ENCODE measurements at places on chromosomes 6 and 20.

DNA sequence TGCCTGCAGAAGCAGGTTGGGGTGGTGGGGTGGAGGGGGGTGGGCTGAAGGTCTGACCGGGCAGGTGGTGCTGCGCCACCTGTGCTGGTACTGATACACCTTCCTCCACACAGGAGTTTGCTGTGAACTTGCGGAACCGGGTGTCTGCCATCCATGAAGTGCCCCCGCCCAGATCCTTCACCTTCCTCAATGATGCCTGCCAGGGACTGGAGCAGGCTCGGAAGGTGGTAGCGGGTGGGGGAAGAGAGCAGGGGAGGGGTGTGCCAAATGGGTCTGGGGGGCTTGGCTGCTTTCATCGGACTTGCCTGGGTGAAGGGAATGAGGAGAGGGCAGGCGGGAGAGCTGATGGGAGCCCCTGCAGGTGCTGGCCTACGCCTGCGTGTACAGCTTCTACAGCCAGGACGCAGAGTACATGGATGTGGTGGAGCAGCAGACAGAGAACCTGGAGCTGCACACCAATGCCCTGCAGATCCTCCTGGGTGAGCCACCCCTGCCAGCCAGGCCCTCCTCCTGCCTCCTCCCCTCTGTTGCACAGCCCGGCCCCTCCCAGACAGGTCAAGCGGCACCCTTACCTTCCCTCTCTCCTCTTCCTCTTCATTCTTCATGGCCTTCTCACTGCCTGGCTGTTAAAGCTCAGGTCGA, 6.7 kb downstream of the DNPH1 start:
- DNase-seq = no peak

GRCh38 chr6:135105710-135106109, 51.1 kb upstream of the HBS1L start:
- no peak for DNase-seq

DNA sequence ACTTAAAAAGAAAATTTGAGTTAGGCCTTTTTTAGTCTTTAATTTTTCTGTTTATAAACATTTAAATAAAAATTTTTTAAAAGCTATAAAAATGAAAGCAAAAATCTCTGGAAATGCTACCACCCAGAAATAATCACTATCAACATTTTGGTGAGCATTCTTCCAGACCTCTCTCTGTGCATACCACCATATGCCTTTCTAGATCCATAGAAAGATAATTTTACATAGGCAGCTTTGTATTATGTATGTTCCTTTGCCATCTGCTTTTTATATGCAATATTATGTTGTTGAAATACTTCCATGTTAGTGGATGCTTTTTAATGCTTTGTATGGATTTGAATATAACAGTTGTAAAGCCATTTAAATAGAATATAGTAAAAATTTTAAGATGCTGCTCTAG, 496.7 kb upstream of the HTR1E start:
- DNase-seq = no peak

- no peak for DNase-seq
Measured at GRCh38 chr6:69953491-69953890, 87.1 kb downstream of the COL19A1 start.

DNA sequence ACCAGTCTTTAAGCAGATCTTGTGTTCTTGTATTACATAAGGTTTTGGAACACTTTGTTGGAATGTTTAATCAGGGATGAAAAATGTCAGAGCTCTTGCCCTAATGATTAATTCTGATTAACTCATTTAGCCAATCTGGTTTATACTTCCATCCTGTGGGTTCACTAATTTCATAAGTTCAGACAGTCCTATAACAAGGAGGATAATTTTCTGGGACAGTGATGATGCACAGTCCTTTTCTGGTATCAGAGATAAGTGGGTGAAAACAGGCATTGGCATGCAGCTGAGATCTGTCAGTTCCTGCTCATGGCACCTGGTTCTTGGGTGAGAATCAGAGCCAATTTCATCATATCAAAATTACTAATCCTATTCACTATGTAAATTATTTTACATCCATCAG, 125.0 kb upstream of the LAMA2 start:
- DNase-seq = no peak

DNA sequence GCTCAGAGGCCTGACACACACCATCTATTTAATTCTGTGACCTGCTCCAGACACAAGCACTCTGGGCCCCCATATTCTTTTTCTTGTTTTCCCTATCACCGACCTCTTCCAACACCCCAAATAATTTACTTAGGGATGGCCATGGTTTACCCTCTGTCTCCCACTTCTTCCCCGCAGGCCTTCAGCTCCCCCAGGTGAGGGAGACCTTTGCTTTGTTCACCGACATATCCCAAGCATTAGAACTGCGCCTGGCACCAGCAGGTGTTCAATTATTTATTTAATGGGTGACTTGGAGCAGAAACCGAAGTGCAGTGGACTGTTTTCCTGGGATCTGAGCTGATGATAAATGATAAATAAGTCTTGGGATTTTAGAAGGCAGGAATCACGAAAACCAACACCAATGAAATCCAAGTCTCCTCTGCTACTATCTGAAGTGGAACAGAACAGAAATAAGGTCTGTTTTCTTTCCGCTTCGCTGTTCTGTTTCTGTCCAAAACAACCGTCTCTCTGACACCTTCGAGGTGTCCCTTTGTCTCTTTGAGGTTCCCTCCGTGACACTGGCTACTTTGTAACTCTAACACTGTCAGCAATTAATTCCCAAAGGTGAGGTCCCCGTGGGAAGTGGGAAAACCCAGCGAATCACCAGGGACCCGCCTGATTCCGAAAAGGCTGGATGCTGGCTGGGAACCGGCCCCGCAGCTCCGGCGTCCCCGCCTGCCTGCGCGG, 1.1 kb upstream of the RIN2 start:
- no peak for DNase-seq

GRCh38 chr6:13336553-13336952, 8.2 kb upstream of the TBC1D7 start:
- DNase-seq = peak; percentile 77

- DNase-seq = no peak
Measured at GRCh38 chr6:75147512-75147911, 58.3 kb downstream of the COL12A1 start.

- DNase-seq = no peak
Measured at GRCh38 chr20:14888134-14888533, 550.7 kb upstream of the FLRT3 start.

GRCh38 chr20:46990596-46991104, 96.0 kb downstream of the EYA2 start:
- DNase-seq = no peak

DNA sequence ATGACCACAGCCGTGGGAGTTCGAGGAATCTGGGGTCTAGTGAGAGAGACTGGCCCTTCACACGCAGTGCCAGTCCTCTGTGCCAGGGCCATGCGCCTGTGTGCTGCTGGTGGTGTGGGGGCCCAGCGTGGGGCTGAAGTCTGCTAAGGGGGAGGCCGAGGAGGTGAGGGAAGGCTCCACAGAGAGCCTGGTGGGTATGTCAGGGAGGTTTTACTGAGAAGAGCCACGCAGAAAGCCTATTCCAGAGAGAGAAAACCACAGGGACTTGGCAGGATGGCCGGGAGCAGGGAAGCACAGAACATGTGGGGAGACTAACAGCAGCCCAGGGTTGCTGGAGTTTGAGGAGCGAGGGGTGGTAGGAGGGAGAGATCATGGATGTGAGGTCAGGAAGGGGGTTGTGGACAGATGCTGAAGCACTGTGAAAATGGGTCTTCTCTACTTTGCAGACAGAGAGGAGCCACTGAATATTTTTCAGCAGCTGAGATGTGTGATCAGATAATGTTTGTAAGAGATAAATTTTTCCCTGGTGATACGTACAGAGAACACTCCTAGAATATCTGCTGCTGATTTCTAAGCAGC, 35.3 kb downstream of the DUSP22 start:
- DNase-seq = no peak

DNA sequence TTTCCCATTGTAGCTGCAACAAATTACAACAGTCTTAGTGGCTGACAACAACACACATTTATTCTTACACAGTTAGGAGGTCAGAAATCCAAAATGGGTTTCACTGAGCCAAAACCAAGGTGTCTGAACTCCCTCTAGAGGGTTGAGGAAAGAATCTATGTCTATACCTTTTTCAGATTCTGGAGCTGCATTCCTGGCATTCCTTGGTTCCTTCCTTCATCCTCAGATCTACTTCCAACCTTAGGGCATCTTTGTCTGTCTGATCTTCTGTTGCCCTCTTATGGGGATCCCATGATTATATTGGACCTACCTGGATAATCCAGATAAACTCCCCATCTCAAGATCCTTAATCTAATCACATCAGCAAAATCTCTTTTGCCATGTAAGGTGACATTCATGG, 540.9 kb upstream of the MAP3K7 start:
- DNase-seq = no peak

GRCh38 chr6:138563650-138564049, 64.4 kb upstream of the NHSL1 start:
- DNase-seq = no peak

DNA sequence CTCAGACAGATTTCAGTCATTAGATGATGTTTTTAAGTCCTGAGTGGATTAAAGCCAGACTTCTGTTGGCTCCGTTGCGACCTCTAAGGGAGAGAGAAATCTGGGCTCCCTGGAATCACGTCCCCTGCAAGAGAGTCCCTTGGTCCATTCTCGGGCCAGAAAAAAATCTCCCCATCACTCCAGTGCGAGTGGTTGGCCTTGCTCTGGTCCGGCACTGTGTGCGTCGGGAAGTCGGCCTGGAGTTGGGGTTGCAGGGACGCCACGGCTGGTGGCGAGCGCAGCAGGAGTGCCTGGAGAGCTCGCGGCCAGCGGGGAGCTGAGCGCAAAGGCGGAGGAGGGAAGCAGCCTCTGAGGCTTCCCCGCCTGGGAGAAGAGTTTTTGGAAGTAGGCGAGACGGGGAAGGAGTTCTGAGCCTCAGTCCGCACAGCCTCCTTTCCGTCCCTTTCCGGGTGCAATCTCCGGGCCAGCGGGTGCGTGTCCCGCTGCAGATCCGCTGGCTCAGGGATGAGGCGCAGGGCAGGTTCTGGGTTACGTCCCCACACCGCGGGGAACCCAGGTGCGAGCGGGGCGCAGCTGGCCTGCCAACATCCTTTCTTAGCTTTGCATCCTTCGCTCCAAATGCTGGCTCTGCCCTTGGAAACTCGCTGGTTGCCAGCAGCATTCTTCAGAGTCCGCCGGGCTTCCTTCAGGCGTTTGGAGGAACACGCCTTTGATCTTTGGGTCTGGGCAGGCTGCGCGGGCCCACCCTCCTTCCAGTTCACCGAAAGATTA, 6.8 kb downstream of the TCF21 start:
- DNase-seq = no peak

DNA sequence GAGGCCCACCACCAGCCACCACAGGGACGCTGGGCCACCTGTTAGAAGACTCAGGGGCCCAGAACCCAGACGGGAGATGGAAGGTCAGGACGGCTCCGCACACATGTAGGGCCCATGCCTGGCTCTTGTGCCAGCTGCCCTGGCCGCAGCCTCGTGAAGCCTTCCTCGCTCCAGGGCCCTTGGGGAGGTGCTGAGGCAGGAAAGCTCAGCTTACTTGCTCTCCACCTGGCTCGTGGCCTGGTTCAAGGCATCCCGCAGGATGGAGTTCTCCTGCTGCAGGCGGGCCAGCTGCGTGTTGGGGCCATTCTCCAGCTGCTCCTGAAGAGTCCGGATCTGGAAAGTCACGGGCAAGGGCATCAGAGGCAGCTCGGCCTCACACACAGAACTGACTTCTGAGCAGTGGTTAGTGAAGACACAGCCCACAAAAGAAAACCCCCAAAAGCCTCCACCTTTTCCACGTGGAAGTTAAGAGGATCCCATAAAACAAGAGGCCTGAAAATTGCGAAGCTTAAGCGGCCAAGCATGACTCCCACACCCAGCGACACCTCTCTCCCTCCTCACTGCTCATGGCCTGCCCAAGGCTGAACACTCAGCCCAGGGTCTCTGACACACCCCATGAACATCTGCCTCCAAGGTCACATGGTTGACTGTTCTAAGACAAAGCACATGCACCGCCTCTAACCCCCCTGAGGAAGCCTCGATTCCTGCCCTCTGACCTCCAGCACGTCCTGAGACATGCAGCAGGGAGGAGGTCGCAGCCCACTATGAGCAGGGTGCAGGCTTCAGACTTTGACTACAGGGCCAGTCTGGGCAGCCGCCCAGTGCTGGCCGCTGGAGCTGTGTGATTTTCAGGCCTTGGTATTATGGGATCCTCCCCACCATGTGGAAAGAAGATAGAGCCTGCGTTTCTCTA, 46.5 kb downstream of the RRBP1 start:
- DNase-seq = no peak

- no peak for DNase-seq
Measured at GRCh38 chr6:168598251-168599117, 157.5 kb downstream of the SMOC2 start.

GRCh38 chr6:35489995-35490791, 6.7 kb downstream of the TEAD3 start:
- DNase-seq = no peak

DNA sequence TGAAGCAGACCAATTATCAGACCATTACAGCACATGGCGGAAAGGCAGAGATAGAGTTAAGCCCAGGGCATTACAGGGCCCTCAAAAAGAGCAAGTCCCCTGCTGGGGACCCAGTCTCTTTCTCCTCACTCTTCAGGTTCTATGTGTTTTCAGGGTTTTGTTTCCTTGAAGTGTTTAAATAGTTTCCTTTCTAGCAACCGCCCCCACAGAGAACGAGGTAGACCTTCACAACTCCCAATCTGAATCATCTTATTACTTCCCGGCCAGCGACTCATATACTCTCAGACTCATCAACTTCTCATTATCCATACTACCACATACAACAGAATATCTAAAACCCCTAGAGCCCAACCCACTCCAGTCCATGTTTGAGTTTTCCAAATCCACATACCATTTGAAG, 526.6 kb upstream of the ARID1B start:
- no peak for DNase-seq

DNA sequence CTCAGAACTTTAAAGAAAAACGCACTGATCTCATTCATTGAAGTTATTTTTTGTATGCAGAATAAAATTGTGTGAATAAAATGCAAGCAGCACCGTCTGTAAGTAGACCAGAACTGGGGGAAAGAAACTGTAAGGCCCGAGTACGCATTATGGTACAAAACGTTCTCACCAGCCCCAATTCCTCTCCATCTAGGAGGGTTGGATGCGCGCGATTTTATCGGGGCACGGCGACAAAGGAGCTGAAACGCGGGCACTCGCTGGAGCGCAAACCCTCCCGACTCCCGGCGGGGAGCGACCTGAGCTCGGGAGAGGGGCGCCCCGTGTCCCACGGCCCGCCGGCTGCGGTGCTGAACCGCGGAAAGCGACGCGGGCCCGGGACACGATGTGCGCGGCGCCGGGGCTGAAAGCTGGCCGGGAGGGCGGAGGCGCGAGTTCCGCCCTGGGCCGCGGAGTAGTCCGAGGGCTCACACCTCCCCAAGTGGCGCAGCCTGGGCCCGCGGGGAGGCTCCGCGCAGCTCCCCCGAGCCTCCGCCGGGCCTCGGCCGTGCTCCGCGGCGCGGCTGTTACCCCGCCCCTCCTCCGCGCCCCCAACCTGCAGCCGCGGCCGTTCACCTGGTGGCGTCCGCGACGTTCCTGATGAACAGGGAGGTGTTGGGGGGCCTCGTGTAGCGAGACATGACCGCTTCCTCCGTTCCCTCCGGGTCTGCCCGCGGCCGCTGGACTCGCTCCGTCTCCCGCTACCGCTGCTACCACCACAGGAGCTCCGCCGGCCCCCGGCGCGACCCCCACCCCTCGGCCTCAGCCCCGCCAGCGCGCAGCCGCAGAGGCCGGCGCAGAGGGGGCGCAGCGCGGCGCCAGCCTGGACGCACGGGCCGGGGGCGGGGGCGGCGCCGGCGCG, at the start of gene SRSF12:
SRSF12 (minus strand) TSS at position 861 of the 898 bp plus-strand sequence; CDS start at position 677, 184 bp downstream.
- peak; percentile 62 for DNase-seq

- no peak for DNase-seq
Measured at GRCh38 chr6:75991941-75992340, 80.5 kb downstream of the IMPG1 start.

All from urothelium cell line (cell line).